Lung microvascular endothelial cell (primary cell): ENCODE measurements at places on chromosomes 3 and 15. TPM values are rescaled to one million over a fixed set of nuclear protein-coding genes. Genes with fewer than 3 reads are reported as not detected.

DNA sequence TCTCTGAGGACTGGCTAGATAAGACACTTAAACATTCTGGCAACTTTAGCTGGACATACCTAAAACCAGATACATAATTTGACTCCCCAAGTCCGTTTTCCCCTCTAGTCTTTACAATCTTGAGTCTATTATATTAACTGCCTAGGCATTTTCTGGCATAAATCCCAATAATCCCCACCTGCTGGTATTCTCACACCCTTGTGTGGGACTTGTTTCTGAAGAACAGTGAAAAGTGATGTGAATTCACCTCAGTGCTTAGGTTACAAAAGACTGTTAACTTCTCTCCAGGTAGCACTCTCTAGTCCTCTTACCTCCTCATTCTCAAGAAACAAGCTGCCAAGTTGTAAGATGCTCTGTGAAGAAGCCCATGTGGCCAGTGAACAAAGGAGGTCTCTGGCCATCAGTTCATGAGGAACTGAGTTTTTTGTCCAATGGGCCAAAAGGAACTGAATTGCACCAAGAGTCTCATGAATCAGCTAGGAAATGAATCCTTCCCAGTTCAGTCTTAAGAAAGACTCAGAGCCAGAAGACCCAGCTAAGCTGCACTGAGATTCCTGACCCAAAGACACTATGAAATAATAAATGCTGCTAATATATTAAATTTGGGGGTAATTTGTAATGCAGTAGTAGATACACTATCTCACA is 4.1 kb downstream of the OSBPL11 start:
- peak; percentile 48 for DNase-seq

GRCh38 chr15:47541562-47541961 is 175.7 kb upstream of the SEMA6D start:
- no peak for DNase-seq

GRCh38 chr3:143832433-143832832 is 15.8 kb downstream of the SLC9A9 start:
- DNase-seq: peak; percentile 6

The TICRR gene
- 0.40 and 1.5 TPM in 2 replicates for total RNA-seq

GRCh38 chr3:13594991-13595421 is 46.1 kb downstream of the FBLN2 start:
- no peak for DNase-seq

GRCh38 chr3:186283096-186283495 is 78.9 kb downstream of the DGKG start:
- peak; percentile 61 for DNase-seq

GRCh38 chr3:64958199-64958843 is 270.5 kb upstream of the ADAMTS9 start:
- DNase-seq: no peak

GRCh38 chr3:14228681-14229470 is 50.3 kb downstream of the LSM3 start:
- no peak for DNase-seq

The CCR8 gene
- not detected in 2 replicates for total RNA-seq

The THSD4 gene
- total RNA-seq: 20.2 and 21.4 TPM in 2 replicates

DNA sequence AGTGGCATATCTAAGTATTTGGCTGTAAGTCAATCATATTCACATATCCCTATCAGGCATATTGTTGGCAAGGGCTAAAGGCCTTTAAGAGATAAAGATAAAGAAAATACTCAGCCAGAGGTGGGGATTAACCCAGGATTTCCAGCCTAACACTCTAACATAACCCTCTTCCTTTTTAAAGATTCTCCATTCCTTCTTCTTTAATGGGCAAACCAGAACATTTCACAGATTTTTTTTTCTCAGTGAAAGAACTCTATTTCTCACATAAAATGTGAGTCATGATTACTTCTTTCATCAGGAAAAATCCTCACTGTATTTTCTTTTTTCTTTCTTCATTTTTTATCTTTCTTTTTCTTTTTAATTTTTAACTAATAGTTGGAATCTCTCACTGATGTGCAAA is 200.4 kb downstream of the NR1D2 start:
- no peak for DNase-seq

The ADIPOQ gene
- total RNA-seq: not detected in 2 replicates

DNA sequence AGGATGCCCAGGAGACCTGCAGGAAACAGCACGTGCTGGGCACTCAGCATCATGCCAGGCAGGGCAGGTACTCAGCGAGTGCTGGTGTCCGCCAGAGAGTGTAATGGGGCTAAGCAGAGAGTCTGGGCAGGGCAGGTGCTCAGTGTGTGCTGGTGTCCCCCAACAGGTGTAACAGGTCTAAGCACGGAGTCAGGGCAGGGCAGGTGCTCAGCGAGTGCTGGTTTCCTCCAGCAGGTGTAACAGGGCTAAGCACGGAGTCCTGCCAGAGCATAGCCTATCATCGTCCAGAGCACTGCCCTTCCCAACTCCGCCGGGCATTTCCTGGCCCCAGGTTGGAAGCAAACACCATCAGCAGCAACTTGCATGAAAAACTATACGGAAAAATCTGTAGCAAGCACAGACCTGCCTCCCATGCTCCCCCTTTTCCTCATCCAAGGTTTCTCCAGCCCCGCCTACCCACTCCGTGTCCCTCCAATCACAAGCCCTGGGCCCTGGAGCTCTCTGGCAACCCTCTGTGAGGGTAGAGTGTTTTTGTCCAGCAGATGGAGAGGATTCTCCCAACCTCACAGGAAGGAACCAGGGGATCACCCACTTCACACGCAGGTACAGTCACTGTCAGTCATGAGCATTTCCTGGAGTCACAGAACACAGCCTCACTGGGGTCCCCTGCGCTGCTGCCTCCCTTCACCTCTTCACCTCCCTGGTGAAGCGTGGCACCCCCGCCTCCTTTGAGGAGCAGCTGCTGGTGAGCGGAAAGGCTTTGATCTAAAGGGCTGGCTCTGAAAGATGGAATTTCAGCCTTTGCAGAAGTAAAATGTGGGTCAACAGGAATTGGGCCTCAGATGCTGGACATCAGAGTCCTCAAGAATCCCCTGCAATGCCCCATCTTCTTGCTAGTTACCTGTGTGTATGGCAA is 302.5 kb downstream of the OCA2 start:
- no peak for DNase-seq

DNA sequence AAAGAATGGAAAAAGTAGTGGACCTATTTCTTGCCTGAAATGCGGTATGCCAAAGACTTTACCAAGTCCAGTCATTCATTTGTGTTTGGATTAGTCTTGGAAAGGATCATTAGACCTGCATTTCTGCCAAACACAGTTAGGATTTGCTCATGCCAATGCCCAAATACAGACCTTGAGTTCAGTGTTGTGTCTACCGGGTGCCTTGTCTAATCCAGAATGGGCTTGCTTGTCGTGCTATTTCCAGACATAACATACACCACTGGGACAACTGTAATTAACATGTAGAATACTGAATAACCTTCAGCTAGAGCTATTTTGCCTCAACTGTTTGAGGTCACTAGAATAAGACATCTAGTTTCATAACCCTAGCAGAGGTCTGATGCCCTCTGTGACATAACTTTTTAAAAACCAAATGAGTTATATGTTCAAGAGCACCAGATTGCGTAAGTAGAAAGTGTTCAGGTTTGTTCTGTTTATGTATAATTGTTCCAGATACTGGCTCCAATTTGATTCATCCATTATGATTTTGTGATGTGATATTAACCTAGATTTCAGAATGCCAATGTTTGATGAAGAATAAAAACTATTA is 145.3 kb upstream of the DPH6 start:
- peak; percentile 35 for DNase-seq

DNA sequence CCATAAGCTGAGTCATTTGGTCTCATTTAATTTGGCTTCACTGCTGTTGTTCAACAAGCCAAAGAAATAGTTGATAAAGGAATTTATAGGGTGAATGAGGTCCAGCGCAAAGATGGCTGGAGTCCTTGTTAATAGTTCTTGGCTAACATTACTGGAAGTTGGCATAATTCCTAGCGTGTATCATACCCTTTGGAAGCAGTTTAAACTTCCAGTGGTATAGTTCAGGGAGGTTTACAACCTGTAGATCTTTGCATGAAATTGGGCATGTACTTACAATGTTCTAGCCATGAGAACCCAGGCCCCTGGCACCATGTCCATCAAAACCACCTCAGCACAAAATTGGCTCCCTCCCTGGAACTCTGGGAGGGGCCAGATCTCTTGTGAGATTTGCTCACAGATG is 380.8 kb downstream of the LRTM1 start:
- DNase-seq: no peak

- DNase-seq: no peak
Observed at GRCh38 chr3:116019254-116019763, 396.0 kb downstream of the GAP43 start.

GRCh38 chr15:67968966-67969365 is 85.1 kb upstream of the PIAS1 start:
- DNase-seq: no peak

DNA sequence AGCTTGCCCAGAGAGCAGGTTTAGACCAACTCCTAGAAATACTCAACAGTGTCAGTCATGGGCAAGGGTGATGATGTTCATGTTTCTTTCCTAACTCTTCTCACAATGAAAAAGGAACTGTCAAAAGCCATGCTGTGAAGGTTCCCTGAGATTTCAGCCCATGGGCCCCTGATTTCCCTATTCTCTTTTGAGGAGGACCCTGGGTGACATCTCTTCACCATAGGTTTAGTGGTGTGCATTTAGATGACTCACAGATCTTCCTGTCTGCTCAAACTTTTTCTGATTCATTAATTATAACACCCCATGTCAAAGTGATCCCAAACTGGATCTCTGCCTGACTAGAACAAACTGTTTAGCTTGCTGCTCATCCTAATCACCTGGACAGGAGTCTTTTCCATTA is 108.0 kb downstream of the BBX start:
- DNase-seq: no peak

The GRIP2 gene
- not detected in 2 replicates for total RNA-seq

DNA sequence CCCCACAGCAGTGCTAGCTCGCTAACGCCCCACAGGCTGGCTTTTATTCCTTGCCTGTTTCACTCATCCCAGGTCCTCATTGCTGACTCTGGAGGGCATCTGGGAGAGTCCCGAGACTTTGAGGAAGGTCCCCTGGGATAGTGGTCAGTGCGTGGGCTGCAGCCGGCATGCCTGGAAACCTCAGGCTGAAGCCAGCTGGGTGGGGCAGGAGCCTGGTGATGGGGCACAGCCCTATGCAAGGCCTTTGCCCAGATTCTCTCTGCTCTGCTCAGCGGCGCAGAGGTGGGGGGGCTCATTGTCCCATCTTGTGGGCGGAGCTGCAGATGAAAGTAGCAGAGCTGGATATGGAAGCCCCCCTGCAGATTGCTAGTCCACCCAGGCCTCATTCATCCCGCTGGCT is 55.7 kb upstream of the SMAD6 start:
- no peak for DNase-seq

- no peak for DNase-seq
Observed at GRCh38 chr3:13837751-13838150, 42.1 kb downstream of the WNT7A start.

DNA sequence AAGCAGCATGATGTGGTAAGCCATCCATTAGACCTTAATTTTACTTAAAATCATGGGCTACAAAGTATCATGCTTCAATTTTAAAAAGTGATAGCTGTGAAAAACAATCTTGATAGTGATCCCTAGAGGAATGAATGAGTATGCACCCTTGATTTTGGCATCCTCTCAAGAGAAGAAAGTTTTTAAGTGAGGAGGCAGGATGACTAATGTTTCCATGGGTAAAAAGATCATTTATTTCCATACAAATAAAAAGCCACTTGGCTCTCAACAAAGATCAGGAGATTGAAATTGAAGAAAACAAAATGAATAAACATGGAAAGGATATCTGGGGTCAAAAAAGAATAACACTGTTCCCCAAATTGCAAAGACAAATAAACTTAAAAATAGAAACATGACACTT is 305.4 kb downstream of the MEX3B start:
- no peak for DNase-seq

The AHSG gene
- total RNA-seq: not detected in 2 replicates

- no peak for DNase-seq
Observed at GRCh38 chr15:79956354-79956939, 14.5 kb downstream of the BCL2A1 start.

- DNase-seq: no peak
Observed at GRCh38 chr15:83991163-83991562, 244.4 kb upstream of the GOLGA6L4 start.

DNA sequence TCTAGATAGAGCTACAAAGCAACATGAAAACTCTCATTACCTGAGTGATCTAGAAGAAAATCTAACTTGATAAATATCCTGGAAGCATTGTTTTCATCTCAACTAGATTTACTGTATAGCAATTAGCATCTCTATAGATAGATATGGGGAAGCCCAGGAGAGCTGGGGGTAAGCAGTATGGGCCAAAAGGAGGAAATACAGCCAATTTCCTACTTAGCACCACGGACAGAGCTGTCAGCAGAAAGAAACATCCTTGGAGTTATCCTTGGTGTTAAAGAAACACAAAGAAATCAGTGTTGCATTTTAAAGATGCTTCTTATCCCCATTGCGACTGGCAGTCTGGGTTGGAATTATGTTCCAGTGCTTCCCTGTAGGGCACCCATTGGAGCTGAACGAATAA is 126.2 kb downstream of the TIGIT start:
- DNase-seq: no peak

DNA sequence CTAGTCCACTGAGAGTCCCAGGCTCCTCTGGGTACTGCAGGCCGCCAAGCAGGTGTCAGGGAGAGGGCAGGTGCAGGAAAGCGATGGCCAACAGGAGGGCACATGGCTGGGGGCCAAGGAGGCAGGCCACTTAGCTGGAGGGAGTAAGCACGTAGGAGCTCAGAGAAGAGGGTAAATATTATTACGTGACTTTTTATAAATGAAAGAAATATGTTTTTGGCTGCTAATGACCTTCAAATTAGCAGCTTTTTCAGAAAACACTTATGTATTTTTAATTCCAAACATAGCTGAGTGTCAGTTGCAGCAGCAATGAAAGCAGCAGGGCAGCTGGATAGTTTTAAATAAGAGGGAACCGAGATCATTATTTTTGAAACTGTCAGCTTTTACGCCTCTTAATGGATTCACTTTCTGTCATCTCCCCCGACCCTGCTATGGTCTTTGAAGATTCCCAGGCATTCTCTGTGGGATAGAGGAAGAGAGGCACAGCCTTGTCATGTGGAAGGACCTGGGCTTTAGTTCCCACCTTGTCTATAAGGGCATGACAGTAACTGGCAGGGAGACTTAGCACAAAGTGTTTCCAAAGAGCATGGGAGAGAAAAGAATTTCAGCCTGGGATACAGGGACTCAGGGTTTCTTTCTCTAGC is 477.1 kb downstream of the EPHB1 start:
- no peak for DNase-seq

GRCh38 chr3:9703736-9704346 is at the start of gene CPNE9:
Gene CPNE9, plus strand, starts transcription at chr3:9703833. Its CDS starts 164 bp downstream, at chr3:9703997.
- DNase-seq: no peak

The SPINK8 gene
- not detected in 2 replicates for total RNA-seq

DNA sequence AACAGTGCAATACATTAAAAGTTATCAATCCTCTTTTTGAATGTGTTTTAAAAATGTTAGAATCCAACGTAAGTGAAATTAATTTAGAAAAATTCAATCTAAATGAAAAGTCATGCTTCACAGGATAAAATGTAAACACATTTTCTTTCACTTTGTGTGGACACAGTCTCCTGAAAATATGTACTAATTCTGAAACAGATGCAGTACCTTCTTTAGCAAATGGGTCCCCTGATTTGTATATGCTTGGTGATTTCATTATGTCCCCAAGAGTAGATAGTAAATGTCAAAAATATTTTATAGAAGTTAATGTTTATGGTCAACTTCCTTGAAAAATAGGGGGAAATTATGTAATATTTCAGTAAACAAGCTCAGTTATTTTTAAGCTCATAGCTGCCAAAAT is 28.9 kb downstream of the FOXP1 start:
- DNase-seq: no peak
